Stimulated activated CD4-positive, alpha-beta T cell treated with anti-CD3 and anti-CD28 coated beads, Interleukin-2, amount 100 ng/mL, for 24 hours (primary cell): ENCODE measurements at places on chromosomes 3 and 15.

- DNase-seq: no peak
These were observed 291.3 kb upstream of the TRIM42 start for GRCh38 chr3:140386357-140387100.

DNA sequence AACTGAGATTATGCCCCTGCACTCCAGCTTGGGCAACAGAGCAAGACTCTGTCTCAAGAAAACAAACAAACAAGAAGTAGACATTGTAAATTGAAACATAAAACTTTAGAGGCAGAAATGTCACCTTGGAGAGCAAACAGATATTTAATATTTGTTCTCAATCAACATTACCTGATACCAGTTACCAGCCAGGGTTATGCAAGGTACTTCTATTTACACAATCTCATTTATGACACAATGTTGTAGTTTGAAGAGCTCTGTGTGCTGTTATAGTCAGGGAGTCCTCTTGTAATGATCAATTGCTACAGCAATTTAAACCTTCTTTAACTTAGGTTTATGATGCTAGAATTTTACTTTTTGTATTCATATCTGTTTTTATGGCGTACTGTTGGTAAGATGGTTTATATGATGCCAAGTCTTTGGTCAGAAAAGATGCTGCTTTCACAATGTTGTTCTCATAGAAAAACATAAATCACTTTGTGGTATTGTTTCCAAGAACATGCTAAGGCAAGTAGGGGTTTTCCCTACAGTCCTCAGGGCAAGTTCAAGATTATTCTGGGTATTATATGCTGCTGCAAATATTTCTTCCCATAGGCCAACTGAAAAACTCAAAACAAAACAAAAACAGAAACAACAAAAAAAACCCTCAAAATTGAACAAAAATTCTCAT lies 173.5 kb downstream of the TNIK start:
- DNase-seq: no peak

GRCh38 chr3:121836064-121836463 lies 1.1 kb downstream of the EAF2 start:
- no peak for DNase-seq

- DNase-seq: no peak
These were observed 98.9 kb upstream of the PFN2 start for GRCh38 chr3:150069633-150070032.

DNA sequence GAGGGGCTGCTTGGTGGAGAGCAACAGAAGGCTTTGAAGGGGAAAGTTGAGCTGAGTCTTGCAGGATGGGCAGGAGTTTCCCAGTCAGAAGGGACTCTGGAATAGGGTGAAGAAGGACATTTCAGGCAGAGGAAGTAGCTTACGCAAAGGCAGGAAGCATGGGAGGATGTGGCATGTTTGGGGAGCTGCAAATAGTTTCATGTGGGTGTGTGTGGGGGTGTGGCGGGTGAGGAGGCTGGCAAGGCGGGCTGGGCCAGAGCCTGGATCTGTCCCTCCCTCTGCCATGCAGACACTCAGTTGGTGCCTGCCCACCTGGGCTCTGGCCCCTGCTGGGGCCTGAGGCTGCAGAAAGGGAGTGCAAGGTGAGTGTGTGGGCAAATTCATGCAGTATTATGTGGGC lies 10.4 kb downstream of the TEX264 start:
- DNase-seq: peak; percentile 38

- DNase-seq: no peak
These were observed 92.8 kb upstream of the DCBLD2 start for GRCh38 chr3:98994128-98994762.

- DNase-seq: no peak
These were observed 30.8 kb downstream of the BOC start for GRCh38 chr3:113242096-113242581.

- no peak for DNase-seq
These were observed 4.2 kb downstream of the RPL15 start for GRCh38 chr3:23921052-23921511.

GRCh38 chr3:170614214-170614966 lies 28.5 kb upstream of the SLC7A14 start:
- no peak for DNase-seq

- DNase-seq: no peak
These were observed 8.0 kb upstream of the MESP2 start for GRCh38 chr15:89768071-89768500.

DNA sequence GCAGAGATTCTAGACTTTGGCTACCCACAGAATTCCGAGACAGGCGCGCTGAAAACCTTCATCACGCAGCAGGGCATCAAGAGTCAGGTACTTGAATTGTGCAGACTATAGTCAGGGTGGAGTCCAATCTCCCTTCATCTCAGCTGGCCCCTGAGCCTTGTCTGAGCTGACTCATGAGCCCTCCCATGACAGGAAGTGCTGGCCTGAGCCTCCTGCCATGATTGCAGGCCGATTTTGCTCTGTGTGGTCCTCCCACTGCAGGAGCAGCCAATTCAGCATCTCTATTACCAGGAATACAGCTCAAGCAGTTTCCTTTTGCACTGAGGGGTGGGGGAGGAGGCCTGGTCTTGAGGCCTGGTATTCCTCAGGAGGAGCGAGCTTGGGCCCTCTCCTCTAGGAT lies 5.5 kb downstream of the AP2M1 start:
- DNase-seq: no peak

GRCh38 chr3:66413151-66413751 lies 87.6 kb downstream of the LRIG1 start:
- DNase-seq: no peak

GRCh38 chr15:67070150-67070549 lies 4.7 kb downstream of the SMAD3 start:
- DNase-seq: no peak

- no peak for DNase-seq
These were observed 20.3 kb downstream of the LAMP3 start for GRCh38 chr3:183142199-183142598.

DNA sequence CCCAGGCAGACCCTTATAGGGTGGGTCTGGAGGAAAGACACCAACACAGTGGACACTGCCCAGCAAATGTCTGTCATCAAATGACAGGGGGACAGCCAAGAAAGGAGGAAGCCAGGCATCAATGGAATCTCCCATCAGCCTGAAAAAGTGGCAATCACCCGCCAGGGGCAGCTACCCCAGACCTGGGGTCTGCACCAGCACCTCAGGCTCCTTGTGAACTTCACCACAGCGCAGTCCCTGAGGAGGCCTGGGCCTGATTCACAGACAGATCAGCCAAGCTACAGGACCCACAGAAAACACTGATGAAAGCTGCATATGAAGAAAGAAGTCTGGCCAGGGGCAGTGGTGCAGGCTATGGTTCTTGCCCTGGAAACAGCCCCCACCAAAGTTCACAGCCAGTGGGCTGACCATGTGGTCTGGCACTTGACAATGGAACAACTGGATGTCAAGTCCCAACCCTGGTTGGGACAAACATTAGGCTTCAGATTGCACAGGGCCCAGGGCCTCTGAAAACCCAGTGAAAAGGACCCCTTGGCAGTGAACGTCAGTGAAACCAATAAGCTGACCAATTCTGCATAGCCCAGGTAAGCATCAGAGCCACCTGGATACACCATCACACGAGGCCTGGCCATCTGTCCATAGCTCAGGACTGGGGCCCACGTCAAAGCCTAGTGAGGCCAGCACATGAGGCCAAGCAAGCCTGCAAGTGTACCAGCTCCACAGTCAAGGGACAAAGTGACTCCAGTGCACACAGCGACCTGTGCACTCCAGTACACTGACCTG lies 29.1 kb downstream of the ALS2CL start:
- no peak for DNase-seq

- DNase-seq: no peak
These were observed 97.6 kb downstream of the LSM3 start for GRCh38 chr3:14275962-14276909.

DNA sequence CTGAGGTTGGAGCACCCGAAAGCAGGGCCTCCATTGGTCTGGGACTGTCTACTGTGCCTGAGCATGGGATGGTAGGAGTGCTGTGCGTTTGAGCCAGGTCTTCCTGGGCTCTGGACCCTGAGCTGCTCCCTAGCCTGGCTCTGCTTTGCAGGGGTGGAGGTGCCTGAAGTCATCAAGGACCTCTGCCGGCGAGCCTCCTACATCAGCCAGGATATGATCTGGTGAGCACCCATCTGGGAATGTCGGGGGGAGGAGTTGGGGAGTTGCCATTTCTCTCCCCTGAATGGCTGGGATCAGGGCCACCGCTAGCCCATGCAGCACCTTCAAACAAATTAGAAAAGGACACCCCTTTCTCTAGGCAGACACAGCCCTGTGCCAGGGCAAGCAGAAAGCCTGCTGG lies 20.7 kb downstream of the DUOX1 start:
- DNase-seq: no peak

GRCh38 chr15:26661748-26662147 lies 111.1 kb downstream of the GABRB3 start:
- DNase-seq: no peak

DNA sequence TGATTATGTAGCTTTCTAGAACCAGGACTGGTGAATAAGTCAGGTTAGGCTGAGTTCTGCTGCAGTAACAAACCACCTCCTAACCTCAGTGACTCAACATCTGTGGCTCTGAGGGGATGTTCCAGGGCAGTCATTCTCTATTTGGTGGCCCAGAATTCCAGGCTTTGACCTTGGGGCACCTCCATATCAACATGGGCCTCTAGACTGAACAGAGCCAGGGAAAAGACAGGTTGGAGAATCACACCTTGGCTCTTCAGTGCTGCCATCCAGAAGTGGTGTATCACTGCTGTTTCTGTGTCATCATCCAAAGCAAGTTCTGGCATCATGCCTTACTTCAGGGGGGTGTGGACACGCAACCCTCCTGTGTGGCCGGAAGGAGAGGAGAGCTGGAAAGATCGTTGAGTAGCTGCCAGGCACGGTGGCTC lies 15.3 kb downstream of the ZBTB47 start:
- DNase-seq: no peak

- DNase-seq: no peak
These were observed 49.2 kb upstream of the CCR2 start for GRCh38 chr3:46304739-46305138.

DNA sequence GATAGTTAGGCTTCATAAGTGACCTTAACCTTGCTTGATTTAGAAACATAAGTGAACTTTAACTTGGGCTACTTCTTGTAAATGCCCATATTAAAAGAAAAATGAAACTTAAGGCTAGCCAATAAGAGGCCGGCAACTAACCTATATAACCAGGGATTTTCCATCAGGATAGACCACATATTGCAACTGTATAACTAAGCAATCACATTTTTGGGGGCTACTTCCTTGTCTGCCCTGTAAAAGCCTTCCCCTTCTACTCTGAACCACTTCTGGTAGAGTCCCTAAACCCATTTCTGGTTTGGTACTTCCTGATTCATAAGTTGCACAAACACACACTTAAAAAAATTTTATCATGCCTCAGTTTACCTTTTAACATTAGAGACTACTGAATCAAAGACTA lies 150.9 kb upstream of the UBE2E2 start:
- DNase-seq: no peak

DNA sequence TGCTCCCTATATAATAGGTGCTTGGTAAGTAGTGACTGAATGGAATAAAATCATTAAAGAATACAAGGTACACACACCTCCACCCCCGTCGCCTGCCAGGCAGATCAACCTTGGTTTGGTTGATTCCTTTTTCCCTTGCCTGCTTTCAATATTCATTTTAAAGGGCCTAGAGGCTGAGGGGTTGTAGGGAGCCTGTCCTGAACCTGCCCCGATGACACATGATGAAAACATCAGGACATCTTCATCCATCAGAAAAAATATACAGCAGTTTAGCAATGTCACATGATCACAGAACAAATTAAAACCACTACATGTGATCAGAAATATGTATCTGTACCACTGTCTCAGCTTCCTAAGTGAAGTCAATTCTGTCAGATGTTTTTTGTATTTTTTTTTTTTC lies 588.9 kb downstream of the FOXP1 start:
- no peak for DNase-seq

DNA sequence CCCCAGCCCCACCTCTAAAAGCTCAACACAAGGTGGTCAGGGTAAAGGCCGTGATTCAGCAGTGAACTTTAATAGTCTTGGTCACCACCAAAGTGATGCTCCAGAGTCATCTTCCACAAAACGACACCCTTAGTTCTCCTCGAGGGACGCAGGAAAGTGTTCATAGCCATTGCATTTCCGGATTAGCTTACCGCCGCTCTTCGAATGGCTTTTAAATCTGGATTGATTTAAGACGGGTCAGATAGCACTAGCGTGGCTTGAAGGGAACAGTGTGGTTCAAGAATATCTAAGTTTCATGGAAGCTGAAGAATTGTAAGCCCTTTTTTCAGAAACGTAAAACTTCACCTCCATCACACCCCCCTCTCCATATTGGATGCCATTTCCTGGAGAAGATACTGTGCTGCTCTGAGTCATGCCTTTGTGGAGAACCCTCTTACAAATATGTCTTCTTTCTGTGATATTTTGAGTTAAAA lies 829 bp downstream of the RNF7 start:
- DNase-seq: no peak

- no peak for DNase-seq
These were observed 3.9 kb upstream of the RNU6-1 start for GRCh38 chr15:67843571-67844387.
